ENCODE measurements at places on chromosomes 6 and 20.

DNA sequence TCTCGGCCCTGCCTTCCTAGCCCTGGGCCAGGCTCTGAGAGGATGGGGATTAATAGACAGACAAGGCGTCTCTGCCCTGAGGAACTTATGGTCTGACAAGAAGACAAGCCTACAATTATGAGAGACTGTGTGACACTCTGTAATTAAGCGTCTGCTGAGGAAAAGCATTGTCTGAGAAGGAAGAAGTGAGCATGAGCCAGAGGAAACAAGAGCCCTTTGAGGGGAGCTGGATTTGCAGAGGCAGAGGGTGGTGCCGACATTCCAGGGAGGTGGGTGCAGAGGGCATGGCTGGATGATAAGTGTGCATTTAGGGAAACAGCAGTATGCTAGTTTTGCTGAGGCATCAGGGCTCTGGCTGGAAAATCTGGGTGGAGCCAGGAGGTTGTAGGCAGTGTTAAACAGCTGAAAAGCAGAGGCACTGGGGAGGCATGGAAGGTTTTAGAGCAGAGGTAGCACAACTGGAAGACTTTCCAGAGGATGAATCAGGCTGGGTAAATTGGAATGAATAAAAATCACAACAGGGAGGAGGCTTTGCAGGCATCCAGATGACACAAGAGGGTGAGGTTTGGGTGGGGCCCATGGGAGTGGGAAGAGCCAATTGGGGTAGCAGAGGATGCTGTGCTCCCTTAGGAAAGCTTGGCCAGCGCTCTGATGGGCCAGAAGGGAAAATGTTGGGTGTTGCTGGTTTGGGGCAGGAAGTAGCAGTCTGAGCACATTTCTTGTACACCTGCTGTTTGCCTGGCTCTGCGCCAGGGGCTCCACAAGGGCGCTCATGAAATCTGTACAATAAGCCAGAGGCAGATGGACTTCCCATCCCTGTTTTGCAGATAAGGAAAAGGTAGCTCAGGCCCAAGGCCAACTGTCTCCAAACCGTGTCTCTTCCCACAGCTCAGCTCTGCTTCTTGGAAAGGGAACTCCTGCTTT is 74.0 kb upstream of the MYL9 start:
- DNase-seq, result peak; percentile 43

DNA sequence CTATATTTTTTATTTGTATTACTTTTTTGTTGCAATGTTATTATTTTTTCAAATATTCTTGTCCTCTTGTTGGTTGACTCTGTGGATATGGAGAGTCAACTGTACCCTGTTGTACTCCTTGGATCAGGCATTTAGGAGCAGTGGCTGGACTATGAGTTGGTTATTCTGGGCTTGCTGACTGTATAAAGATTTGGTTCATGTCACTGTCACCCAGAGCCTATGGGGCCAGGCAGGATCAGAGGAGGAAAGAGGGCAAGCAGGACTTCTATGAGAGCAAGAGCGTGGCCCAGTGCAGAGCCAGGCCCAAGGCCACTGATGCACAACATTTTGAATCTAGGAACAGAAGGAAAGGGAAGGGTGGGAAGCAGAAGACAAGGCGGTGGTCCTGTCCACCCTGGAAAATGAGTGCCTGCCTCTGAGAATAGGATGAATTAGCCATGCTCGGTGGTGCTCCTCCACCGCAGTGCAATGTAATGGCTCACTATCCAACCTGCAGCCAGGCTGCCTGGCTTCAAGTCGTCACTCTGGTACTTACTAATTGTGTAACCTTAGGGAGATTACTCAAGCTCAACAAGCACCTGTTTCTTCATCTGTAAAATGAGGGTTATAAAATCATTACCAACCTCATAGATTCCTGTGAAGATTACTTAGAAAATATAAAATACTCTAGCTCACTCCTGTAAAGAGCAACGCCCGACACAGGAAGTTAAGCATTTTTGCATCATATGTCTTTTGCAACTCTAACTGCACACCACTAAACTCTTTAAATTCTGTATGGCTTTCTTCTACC is 192.1 kb downstream of the KCNQ5 start:
- DNase-seq, result no peak

GRCh38 chr6:31397901-31398525 is 5.4 kb upstream of the MICA start:
- no peak for DNase-seq

GRCh38 chr20:37398750-37399621 is 53.0 kb downstream of the SRC start:
- DNase-seq, result no peak

- DNase-seq, result no peak
Measured at GRCh38 chr6:111573131-111573883, 32.4 kb downstream of the TRAF3IP2 start.

DNA sequence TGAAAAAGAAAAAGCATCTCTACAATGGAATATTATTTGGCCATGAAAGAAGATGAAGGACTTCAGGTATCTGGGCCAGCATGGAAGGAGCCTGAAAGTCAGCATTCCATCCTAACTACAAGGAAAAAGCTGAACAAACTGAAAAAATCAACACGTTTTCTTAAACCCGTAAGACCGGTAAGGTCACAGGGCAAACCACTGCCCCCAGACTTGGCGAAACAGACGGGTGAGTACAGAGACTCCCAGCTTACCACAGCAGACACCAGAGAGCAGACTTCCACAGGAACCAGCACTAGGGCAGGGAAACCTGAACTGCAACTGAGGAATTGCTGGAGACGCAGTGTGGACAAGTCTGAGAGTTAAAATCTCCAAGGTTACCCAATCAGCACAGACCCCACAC is 31.4 kb downstream of the BEND3 start:
- DNase-seq, result no peak

DNA sequence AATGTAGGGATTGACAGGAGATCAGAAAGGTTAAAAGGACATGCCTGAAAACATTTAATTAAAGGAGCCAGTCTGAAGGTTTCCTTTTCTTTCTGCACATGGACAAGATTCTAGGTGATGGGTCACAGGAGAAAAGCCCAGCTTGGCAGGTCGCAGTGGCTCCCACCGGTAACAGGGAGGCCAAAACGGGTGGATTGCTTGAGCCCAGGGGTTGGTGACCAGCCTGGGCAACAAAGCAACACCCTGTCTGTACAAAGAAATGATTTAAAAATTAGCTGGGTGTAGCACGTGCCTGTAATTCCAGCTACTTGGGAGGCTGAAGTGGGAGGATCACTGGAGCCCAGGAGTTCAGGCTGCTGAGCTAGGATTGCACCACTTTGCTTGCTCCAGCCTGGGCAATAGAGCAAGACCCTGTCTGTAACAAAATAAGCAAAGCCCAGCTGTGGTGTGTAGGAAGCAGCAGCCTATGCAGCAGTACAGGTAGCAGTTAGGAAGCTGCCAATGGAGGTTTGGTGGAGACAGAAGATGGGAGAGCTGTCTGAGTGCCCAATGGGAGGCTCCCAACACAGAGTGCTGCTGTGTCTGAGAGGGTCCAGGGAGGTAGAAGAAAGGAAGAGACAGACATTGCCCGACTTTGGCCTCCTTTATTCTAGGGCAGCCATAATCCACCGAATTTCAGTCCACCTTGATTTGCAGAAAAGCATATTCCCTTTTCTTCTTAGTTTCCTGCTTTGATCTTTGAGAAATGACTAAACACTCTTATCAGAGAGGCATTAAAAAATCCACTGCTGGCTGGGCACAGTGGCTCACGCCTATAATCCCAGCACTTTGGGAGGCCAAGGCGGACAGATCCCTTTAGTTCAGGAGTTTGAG is 7.1 kb upstream of the AP5S1 start:
- no peak for DNase-seq

DNA sequence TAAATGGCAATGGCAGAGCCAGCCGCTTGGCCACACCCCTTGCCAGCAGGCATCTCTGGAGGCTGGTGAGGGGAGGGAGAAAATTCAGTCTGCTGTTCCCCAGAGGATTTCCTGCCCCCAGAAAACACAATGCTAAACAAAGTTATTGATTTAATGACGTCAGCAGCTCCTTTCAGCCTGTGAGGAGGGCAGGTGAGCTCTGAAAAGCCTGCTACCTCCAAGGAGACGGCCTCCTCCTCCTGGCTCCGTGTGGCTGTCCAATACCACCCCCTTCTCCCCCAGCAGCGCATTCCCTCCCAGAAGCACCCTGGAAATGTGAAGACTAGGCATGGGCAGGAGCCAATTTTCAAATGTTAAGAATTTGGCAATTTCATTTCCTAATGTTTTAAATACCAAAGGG is 393.1 kb downstream of the ZFAND3 start:
- DNase-seq, result no peak

- DNase-seq, result no peak
Measured at GRCh38 chr6:13328875-13329183, 492 bp upstream of the TBC1D7 start.

DNA sequence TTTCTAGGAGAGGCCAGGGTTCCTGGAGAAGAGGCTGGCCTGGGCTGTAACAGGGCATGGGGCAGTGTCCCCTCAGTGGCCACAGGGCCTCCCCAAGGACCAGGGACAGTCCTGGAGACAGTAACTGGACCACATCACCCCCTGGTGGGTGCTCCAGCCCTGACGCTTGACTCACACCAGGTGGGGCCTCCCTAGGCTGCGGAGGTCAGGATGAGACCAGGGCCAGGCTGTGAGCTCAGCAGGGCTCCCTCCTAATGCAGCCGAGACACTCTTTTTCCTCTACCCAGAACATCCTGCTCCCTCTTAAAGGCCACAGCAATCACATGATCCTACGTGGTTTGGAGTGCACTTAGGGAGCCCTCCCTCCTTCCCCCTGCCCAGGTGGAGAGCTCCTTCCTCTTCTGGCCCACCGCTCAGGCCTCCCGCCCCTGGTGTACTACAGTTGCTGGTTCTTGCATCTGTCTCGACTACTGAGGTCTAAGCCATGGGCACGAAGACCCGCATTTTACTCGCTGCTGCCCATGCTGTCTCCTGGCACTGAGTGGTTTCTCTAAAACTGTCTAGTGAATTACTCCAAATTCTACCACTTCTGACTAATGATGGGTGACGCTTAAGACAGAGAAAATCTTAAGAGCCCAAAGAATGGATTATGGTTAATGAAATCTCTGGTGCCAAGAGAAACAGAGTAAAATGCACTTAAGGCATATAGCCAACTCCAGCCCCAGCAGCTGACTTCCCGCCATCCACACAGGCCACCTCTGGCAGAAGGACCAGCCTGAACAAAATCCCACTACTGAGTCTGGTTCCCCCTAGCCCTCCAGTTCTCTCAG is 166.1 kb upstream of the CST7 start:
- no peak for DNase-seq

GRCh38 chr6:29516108-29516507 is 28.4 kb upstream of the MAS1L start:
- DNase-seq, result no peak

DNA sequence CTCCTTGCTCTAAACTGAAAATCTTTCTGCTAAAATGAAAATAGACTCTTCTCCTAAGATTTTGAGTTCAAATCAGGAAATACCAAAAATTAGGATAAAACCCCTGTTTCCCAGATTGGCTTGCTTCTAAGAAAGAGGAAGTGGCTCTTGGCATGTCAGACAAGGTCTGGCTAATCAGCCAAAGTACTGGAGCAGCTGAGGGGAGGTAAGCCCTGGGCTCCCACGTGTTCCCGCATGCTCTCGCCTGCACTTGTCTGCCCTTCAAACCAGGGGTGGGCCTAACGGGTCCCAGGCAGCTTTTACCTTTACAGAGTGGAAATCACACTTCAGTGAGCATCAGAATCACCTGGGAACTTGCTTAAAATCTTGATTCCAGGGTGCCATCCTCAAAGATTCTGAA is 43.2 kb upstream of the GABRR1 start:
- DNase-seq, result no peak

DNA sequence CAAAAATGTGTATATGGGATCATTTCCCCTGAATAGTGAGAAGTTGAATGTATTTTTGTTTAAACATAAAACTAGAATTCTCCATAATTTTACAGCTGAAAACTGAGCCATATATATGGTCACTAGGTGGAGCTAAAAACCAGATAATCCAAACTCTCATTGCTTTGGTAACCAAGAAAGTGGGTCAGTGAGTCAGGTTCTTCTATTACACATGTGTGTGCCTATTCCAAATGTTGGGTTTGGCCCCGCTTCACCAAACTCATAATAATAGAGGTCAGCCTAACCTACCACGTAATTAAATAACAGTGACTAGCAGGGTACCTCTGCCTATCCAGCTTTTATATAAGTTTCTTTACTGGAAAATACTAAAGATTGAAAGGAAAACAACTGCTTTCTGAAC is 19.3 kb upstream of the RNGTT start:
- DNase-seq, result no peak

- no peak for DNase-seq
Measured at GRCh38 chr6:161257793-161258457, 15.9 kb downstream of the AGPAT4 start.

- DNase-seq, result no peak
Measured at GRCh38 chr20:31698803-31699718, 23.6 kb downstream of the BCL2L1 start.

GRCh38 chr6:134046054-134046453 is 6.4 kb downstream of the SLC2A12 start:
- DNase-seq, result no peak

DNA sequence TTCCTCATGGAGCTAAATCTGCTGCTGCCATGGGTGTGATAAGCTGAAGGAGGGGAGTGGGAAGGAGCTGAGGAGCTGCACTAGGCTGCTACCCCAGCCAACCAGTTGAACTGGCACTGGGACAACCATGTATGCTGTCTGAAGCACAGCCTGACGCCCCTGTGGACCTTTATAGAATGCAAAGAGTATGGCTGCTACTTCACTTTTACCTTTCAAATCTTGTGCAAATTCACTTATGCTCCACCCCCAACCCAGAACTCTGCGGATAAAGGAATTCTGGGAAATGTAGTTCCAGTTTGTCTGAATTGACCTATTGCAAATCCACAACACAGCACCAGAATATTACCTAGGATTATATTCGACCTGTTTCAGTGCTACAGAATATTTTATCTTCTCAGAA is 217.4 kb upstream of the SLC35B3 start:
- DNase-seq, result no peak

- no peak for DNase-seq
Measured at GRCh38 chr20:53960579-53961272, 109.7 kb downstream of the BCAS1 start.
